Stimulated activated CD8-positive, alpha-beta memory T cell treated with anti-CD3 and anti-CD28 coated beads, Interleukin-15, amount 100 ng/mL, for 4 hours (primary cell): ENCODE measurements at places on chromosomes 4 and X.

DNA sequence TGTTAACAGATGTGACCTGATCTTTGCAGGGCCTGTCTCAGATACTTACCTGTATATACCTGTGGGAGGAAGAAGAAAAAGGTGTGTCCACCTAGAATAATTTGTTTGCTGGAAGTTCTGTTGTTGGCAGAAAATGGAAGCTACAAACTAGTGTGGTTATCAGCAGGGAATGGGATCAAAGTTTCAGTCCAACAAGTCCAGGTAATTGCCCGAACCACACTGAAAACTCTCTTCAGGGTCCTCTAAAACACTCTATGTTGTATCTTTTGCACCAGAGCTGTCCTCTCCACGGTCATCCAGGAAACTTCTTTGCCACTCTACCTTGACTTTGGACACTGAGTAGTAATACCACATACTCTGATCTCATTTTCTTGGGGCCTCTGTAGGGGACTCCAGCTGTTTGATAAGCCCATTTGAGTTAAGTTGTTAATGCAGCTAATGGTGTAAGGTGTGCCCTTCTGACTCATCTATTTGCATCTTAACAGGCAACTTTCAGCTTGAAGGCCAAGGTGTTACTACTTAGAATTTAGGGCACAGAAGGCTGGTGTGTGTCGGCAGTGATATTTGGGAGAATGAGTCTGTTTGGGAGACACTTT, 38.7 kb upstream of the GATB start:
- DNase-seq, result no peak

GRCh38 chr4:2442175-2442993, 23.6 kb downstream of the CFAP99 start:
- no peak for DNase-seq

GRCh38 chr4:26035921-26036320, 121.9 kb downstream of the SMIM20 start:
- no peak for DNase-seq

- no peak for DNase-seq
These were observed 867.3 kb downstream of the PCDH18 start for GRCh38 chr4:136664988-136665387.

GRCh38 chr4:165873298-165874071, 448 bp downstream of the TLL1 start:
- DNase-seq, result no peak

- no peak for DNase-seq
These were observed 42.0 kb downstream of the MTM1 start for GRCh38 chrX:150610446-150610845.

GRCh38 chr4:144267084-144267483, 126.6 kb upstream of the GYPA start:
- no peak for DNase-seq

DNA sequence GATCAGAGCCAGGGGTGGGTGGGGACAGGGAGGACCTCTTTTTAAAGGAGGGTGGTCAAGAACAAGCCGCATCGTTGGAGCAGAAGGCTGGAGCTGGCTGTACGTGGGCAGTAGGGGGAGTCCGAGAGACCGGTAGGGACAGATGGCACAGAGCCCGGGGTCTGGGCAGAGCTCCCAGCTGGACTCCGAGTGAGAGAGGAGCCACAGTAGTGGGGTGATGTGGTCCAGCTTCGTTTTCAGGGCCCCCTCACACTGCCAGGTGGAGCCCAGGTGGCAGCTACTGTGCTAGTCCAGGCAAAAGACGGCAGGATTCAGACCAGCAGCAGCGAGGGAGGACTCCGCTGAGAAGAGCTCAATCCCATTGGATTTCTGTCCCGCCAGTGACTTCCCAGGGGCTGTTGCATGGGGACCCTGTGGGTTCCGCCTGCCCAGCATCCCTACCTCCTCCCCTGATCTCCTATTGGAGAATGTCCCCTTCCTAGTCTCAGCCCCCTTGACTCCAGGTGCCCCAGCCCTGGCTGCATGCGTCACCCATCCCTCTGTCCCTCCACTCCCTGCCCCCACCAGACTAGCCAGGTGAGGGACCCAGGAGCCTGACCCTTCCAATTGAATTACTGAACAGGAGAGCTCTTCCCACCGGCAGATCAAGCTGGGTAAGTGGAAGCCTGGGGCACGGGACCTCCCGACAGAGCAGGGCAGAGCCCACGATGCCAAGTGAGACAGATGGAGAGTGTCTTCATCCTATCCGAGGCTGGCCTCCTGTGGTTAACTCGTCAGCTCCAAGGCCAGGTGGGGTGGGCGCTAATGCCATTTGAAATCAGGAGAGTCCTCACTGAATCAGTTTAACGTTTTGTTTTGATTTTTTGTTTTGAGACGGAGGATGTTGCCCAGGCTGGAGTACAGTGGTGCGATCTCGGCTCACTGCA, 2.9 kb downstream of the ARHGAP4 start:
- no peak for DNase-seq

- no peak for DNase-seq
These were observed 226.9 kb upstream of the SMIM31 start for GRCh38 chr4:164526933-164527583.
